Left colon (tissue), 2 donors: ENCODE measurements at places on chromosomes 4 and X.

- peak; percentile 50 for DNase-seq
Measured at GRCh38 chr4:173517781-173518424, 12.1 kb downstream of the HAND2 start.

DNA sequence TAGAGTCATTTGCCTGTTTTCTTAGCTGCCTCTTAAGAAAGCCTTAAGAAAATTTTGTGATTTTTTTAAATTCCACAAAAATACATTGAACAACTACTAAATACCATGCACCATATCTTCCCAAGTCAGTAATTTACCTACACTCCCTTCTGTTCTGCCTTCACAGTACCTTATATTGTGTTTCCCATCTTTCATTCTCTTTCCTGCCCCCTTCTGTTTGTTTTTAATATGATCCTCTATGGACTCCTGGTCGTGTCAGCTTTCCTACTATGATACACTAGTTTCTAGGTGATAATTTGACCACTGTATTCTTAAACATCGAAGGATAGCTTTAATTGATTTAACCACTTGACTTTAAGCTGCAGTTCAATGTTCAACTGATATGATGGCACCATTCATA is 297.7 kb upstream of the HAND2 start:
- DNase-seq: no peak

DNA sequence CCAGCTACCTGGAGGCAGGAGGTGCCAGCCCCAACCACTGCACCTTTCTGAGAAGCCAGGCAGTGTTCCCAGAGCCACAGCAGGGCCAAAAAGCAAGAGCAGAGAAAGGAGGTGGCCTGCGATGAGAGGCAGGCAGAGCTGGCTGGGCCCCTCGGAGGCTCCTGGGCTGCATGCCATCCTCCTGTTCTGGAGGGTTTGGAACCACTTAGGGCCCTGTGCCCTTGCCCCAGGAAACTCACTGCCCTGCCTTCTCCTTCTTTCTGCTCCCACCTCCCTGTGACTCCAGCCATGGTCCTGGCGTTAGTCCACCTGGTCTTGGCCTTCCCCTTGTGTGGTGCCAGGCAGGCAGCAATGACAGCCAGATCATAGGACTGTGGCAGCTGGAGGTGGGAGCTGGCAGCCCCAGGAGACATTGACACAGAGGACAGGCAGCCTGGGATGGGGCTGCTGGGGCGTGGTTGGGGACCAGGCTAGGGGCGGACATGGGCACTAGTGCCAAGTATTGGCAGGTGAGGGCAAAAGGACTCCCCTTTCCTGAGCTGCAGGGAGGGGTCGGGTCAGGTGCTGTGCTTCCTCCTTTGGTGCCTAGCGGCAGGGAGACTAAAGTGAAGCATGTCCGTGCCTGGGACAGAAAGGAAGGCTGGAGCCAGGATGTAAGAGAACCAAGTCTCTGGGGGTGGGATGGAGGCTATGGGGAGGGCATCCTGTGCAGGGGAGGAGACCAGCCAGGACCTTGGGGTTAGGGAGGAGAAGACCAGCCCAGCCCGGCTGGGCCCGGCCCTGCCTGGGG is 1.4 kb downstream of the APLN start:
- no peak for DNase-seq

DNA sequence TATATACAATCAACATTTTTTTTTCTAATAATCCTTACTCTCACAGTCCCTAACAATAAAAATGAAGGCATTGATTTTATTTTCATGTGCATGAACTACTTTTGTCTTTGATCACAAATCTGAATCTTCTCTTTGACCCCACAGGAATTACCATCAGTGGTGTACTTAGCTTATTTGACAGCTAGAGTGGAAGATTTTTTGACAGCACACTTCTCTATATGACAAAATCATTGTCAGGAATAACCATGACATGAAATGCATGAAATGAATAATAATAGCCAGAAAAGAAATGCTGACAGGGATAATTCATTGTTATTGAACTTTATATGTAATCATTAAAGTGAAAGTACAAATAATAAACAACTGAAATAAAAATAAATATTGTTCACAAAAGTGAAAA is 604.2 kb downstream of the EPHA5 start:
- no peak for DNase-seq

GRCh38 chrX:16876696-16877095 is 6.5 kb upstream of the RBBP7 start:
- DNase-seq: no peak

DNA sequence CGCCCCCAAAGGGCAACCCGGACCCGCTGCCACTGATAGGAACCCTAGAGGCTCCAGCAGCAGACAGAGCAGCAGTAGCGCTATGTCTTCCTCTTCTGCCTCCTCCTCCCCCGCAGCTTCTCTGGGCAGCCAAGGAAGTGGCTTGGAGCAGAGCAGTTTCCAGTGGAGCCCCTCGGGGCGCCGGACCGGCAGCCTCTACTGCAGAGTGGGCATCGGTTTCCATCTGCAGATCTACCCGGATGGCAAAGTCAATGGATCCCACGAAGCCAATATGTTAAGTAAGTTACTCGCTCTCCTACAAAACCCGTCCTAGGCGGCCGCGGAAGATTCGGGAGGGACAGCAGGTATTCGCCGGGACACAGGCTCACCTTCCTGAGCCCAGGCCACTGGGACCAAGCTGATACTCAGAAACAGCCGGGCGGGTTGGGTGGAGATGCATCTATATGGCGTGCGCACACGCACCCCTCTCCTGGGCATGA is 477 bp downstream of the FGF5 start:
- DNase-seq: no peak

GRCh38 chr4:127685292-127685691 is 44.9 kb upstream of the SLC25A31 start:
- DNase-seq: no peak

DNA sequence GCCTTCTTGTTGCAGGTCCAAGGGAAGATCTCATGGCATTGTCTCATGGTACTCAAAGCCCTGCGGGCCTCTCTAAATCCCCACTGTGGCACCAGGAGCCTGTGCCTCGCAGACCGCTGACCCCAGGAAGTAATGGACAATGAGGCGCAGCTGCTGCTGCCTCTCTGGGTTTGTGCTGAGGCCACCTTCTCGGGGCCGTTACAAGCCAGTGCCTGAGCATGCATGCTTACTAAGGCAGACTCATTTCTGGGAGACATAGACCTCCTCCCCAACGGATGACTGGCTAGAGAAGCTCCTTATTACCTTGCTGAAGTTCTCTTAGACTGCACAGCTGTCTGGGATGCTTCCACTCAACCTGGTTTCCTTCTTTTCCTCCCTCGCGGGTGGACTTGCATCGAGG is 1.3 kb downstream of the BDH2 start:
- no peak for DNase-seq

GRCh38 chrX:112947981-112948615 is 107.5 kb upstream of the AMOT start:
- DNase-seq: no peak

- no peak for DNase-seq
Measured at GRCh38 chr4:102761296-102761701, 531 bp upstream of the MANBA start.

GRCh38 chrX:131063613-131064012 is 5.5 kb downstream of the ARHGAP36 start:
- DNase-seq: no peak
